HAP-1 (cell line): ENCODE measurements at places on chromosomes 12 and 14.
A peak's percentile ranks its signal among the peaks of the same experiment; 100 is the strongest.

GRCh38 chr12:32039347-32039746, 67.3 kb upstream of the BICD1 start:
- no peak for DNase-seq

GRCh38 chr12:98816720-98817119, 171.6 kb downstream of the APAF1 start:
- no peak for DNase-seq

- no peak for DNase-seq
Observed at GRCh38 chr12:70459786-70460185, 93.7 kb downstream of the KCNMB4 start.

DNA sequence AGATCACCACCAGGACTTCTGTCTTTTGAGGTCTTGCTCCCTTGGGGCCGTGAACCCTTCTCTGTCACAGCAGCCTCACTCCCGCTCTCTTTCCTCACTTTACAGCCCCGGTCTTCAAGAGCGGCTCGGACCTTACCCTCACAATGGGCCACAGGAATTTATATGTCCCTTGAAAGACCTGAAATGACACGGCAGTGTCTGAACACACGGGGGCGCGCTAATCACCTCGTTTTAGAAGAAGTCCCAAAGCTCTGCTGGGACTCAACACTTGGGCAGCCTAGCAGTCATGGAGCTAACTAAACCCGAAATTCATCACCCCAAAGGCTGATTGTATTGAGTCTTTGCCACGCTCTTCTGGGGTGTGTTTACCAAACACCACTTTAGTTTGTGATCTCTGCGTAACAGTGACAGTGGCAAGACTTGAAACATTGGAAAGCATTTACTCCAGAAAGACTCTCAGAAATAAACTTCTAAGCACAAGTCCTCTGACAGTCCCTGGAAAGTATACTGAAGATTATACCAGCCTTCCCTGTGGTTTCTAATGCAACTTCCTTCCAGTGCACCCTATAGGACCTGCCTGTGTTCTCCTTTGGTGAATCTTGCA, 29.0 kb downstream of the SERPINA11 start:
- DNase-seq = peak; percentile 92

DNA sequence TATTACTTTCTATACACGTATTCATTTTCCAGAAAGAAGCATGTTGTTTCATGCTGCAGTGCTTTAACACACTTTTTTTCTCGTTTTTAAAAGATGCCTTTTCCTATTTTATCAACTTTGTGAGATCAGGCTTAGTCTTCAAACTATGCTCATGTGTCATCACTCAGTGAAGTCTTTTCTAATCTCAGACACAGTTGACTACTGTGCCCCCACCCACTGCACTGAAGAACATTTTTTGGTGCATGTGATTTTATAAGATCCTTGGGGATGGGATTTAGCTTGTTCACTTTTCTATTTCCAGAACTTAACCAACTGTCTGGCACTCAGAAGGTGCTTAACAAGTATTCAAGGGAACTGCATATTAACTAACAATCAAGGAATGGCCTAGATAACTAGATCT, 85.5 kb downstream of the CDK17 start:
- DNase-seq = no peak

GRCh38 chr12:131987552-131987951, 37.8 kb downstream of the EP400 start:
- DNase-seq = no peak

DNA sequence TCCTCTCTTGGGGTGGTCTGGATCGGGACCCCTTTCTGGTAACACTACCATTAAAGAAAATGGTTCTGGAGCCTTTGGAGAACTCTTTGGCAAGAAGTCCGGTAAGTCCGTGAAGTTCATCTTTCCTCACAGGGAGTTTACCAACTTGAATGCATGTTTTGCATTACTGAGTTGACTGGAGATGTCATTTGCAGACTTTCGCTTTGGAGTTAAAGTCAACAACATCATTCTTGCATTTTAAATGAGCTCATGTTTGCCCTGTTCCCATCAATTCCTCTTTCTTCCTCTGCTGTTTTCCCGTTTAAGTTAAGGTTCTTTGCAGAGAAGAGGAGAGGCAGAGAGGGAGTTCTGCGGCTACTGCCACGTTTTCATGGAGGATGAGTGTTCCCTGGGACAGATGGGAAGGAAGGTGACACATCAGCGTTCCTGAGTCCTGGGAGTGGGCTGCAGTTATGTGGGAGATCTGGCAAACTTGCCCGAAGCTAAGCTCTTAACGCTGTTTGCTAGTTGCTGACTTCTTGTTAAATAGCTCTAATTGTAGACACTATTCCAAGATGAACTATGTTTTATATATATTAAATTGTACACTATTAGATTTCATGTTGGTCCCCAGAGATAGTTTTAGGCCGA, 18.8 kb upstream of the PRICKLE1 start:
- no peak for DNase-seq

DNA sequence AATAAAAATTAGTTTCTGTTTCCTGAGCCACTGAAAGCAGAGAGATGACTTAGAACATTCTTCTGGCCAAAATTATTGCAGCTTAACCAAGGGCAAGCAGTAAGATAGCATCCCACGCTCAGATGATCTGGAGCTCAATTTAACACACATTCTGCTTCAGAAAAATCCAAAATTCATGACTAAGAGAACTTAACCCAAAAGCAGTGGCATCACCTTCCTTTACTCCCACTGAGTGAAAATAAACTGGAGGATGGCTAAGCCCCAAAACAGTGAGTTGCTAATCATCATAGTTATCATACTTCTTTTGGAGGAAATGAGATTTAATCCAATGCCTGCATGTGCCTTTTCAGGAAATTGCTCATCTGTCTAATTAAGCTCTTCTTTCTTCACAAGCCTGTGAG, 195.4 kb downstream of the DUSP6 start:
- DNase-seq = no peak

- no peak for DNase-seq
Observed at GRCh38 chr14:45715946-45716345, 462.9 kb upstream of the MIS18BP1 start.

DNA sequence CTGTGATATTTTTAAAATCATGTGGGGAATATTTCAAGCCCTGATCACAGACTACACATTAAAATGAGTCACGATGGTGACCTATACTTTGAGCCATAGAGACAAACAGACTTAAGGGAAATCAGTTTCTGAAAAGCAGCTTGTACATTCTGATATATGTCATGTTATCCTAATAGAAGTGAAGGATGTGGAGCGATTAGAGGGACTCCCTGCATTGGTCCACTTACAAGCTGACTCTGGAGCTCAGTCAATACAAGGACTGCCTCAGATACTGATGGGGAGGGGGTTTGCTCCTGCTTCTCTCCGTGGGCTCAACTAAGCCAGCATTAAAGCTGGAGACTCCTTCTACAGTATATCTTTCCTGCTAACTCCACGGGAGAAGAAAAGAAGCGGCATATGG, 173.5 kb downstream of the ALG10B start:
- DNase-seq = no peak

DNA sequence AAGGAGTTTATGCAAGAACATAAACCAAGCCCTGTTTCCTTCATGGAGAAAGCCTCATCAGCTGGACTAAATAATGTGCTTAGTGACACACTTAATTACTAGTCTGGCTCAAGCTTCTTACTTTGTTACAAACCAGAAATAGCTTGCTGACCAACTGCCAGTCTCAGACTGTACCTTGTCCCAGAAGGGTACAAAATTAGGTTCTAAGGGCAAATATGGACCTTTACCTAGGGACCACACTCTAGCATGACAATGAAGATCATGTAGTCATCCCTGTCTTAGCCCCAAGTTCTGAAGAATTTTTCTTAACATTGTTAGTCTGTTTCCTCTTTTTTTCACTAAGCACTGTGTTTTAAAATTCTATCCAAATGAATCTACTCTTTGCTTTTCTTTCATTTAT, 2.2 kb downstream of the AMN1 start:
- no peak for DNase-seq

GRCh38 chr12:101839324-101840283, 8.8 kb upstream of the GNPTAB start:
- DNase-seq = peak; percentile 83

DNA sequence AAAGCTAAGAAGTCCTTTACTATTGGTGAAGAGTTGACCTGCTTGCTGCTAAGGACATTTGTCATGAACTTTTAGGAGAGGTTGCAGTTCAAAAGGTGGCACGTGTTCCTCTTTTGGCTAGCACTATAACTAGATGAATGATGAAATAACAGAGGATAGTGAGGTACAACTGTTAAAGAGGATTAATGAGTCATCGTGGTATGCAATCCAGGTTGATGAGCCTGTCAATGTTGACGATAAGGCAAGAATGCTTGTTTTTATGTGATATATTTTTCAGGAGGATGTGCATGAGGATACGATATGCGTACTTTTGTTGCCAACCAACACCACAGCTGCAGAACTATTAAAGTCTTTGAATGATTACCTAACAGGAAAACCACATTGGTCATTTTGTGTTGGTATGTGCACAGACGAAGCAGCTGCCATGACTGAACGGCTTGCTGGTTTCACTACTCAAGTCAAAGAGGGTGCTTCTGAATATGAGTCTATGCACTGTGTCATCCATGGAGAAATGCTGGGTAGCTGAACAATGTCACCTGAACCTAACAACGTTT, 10.6 kb downstream of the CEP128 start:
- no peak for DNase-seq

DNA sequence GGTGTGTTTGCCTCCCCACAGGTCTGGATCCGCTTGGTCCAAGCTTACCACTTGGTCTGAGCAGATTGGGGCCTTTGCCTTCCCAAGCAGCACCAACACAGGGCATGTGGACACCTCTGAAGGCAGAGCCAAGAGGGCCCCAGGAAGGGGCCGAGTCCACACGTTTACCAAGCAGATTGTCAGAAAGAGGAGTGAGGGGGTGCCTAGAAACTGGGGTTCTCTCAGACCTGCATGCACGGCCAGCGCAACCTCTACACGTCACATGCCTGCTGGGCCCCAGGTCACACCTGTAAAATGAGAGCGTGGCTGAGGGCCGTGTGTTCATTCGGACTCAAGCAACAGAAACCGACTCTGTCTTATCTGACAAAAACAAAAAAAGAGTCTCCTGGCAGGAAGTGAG, 96.9 kb downstream of the PAPOLA start:
- no peak for DNase-seq

- DNase-seq = no peak
Observed at GRCh38 chr12:96258104-96258961, 64.2 kb downstream of the ELK3 start.

GRCh38 chr12:49017891-49018260, 700 bp downstream of the PRKAG1 start:
- peak; percentile 48 for DNase-seq

DNA sequence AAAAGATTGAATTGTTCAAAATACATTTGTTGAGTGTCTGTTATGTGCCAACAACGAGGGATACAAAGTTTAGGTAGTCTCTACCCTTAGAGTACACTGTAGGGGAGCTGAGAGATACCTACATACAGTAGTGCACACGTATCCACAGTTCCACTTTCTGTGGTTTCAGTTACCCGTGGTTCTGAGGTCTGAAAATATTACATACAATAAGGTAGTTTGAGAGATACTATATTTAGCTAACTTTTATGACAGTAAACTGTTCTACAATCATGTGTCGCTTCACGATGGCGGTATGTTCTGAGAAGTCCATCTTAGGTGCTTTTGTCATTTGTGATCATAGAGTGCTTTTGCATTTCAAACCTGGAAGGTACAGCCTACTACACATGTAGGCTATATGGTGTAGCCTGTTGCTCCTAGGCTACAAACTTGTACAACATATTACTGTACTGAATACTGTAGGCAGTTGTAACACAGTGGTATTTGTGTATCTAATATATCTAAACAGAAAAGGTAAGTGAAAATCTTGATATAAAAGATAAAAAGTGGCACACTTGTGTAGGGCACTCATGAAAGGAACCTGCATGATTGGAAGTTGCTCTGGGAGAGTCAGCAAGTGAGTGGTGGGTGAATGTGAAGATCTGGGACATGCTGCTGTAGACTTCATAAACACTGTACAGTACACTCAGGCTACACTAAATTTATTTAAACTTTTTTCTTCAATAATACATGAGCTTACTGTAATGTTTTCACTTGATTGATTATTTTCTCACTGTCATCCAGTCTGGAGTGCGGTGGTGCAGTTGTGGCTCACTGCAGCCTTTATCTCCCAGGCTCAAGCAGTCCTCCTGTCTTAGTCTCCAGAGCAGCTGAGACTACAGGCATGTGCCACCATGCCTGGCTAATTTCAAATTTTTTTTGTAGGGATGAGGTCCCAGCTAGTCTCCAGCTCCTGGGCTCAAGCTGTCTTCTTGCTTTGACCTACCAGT, 4.0 kb downstream of the CPSF6 start:
- no peak for DNase-seq

GRCh38 chr14:94769391-94770250, at the start of gene GSC:
Gene GSC (minus strand): TSS chr14:94770113. CDS start chr14:94770015, 98 bp downstream.
- DNase-seq = peak; percentile 69

GRCh38 chr12:52436828-52437474, 2.8 kb upstream of the KRT75 start:
- DNase-seq = no peak

GRCh38 chr14:69682621-69683263, 71.3 kb downstream of the SUSD6 start:
- DNase-seq = no peak

DNA sequence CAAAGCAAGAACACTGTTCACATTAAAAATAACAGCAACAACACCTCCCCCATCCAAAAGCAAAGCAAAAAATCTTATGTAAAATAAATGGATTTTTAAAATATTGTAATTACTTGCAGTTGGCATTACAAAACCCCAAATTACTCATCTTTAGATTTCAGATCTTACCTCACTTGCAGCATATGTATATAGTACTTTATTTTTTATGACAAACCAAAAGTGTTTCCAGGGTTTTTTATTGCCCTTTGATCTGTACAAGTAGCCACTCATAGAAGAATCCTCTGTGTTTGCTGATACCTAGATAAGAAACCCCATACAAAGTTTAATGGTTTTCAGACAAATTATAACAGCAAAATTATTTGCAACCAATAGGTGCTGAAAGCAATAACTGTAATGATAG, 12.2 kb upstream of the NR2C1 start:
- DNase-seq = no peak

DNA sequence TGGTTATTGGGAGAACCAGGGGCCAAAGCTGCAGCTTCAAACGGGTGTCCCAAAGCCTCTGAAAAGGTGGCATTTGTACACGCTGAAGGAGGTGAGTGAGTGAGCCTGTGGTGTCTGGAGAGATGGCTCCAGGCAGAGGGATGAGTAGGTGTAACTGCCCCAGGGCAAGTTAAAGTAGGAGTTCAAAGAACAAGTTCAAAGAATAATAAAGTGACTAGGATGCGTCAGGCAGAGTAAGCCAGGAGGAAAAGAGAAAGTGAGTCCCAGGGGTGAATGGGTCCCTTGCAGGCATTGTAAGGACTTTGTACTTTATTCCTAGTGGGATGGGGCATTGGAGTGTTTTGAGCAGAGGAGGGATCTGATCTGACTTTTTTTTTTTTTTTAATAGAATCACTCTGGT, 201.4 kb upstream of the PWP1 start:
- DNase-seq = no peak

GRCh38 chr12:179131-179884, 34.6 kb downstream of the SLC6A12 start:
- DNase-seq = no peak

- no peak for DNase-seq
Observed at GRCh38 chr12:63304887-63305316, 153.9 kb upstream of the AVPR1A start.
